ENCODE measurements at places on chromosomes 2 and 18.

DNA sequence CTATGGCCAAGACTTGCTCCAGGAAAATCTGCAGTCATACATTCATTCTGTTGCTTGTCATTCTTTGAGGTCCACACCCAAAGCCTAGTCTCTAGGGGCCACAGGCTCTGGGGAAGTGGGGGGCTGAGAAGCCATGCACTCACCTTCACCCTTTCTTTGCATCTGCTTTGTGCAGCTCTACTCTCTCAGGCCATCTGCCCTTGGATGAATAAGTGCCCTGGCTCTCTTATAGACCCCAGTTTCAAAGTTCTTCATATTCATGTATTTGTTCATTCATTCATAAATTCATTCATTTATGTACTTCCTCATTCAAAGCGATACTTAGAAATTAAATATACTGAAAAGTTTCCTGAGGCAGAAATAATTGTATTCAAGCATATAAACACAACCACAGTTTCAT, 130.3 kb upstream of the FAM98A start:
- no peak for DNase-seq

DNA sequence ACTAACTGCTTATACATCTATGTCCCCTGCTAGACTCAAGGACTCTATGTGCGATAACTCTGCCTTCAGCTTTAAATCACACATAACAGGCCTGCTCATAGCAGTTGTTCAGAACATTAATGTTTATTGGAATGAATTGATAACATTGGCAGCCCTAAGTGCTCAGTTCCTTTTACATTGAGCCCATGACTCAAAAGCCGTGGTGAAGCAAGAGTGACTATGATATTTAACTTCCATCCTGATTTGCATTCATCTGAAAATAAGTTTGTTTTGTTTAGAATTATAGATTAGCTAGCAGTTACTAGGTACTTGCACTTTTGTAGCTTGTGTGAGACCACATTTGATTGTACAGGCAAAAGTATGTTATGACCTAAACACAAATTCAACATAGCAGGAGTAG, 14.3 kb downstream of the SERPINB10 start:
- no peak for DNase-seq

GRCh38 chr2:234960175-234961088, 8.6 kb downstream of the SH3BP4 start:
- DNase-seq: no peak

DNA sequence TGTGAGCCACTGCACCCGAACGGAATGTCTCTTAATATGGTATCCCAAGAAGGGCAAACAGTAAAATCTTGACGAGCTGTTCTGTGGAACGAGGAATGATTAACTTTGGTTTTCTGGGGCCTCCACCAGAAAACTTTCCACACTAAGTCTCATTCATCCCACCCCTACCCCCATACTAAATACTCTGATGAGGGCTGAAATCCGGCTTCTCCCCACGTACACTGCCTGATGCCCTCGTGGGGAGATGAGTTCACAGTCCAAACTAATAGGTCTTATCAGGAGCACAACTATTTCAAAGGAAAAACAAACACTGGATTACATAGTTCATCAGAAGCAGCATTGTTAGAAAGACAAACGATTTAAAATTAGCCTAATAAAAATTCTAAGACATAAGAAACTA, 49.2 kb upstream of the TCF4 start:
- DNase-seq: no peak

GRCh38 chr2:231987124-231987727, 25.7 kb downstream of the DIS3L2 start:
- no peak for DNase-seq

- peak; percentile 14 for DNase-seq
Observed at GRCh38 chr2:217790681-217791392, 212.0 kb downstream of the TNS1 start.

DNA sequence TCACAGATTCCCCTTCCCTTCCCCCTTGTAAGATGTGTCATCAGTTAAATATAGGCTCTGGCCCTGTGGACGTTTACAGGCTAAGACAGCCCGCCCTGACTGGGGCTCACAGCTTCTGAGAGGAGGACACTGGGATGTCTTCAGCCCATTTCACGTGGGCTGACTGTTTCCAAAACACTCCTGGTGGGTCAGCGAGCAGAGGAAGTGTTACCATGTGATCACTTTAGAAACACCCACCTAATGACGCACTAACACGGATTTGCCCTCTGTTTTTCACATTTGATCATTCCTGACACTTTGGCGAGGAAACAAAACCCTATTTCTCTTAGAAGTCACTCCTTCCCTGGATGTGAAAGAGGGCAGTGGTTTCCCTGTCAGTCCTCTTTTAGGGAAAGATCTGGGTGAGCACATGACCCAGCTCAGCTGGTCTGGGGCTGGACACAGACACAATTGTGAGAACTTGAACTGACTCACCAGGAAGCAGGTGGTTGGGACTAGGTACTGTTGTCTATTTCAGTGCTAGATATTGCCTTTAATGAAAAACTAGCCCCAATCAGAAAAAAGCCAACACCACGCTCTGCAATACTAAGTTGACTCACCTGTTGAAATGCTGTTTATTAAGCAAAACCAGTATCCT, 38.8 kb downstream of the BMP10 start:
- no peak for DNase-seq

DNA sequence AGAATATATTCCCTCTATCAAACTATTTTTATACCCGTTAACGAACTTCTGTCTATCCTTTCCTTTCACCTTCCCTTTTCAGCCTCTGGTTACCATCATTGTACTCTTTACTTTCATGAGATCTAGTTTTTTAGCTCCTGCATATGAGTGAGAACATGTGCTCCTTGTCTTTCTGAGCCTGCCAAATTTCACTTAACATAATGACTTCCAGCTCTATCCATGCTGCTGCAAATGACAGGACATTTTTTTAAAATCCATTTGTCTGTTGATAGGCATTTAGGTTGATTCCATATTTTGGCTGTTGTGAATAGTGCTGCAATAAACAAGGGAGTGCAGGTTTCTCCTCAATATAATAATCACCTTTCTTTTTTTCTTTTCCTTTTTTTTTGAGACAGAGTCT, 8.2 kb upstream of the CCDC195 start:
- no peak for DNase-seq

DNA sequence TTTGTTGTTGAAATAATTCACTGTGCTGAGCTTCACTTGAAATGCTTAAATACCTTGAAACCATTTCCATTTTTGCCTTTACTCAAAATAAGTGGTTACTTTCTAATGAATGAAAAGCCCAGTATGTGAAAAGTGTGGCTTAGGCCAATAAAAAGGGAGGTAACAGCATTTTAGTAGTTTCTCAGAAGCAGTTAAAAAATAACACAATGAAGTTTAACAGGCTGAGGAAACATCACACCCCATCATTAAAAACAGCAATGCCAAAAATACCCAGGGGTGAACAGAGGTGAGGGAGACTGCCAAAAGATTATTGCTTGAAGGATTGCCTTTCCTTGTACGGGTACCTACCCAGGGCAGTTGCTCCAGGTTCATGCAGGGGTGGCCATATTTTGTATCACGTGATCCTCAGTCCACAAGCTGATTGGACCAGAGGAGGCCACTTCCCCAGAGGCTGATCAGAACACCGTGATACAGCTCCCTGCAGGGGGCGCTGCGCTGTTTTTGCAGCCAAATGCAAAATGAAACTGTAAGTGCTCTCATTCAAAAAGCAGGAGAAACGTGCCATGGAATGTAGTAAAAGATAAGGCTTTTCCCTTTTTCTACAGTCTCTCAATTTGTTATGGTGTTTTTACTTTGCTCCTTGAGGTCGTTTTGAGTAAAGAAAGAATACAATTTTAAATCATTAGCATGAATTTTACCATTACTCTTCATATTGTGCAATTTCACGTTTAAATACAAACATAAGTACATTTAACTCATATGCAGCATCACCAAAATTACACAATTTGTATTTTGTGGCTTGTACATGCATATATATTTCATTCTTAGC, 70.2 kb upstream of the SH3BP4 start:
- no peak for DNase-seq

DNA sequence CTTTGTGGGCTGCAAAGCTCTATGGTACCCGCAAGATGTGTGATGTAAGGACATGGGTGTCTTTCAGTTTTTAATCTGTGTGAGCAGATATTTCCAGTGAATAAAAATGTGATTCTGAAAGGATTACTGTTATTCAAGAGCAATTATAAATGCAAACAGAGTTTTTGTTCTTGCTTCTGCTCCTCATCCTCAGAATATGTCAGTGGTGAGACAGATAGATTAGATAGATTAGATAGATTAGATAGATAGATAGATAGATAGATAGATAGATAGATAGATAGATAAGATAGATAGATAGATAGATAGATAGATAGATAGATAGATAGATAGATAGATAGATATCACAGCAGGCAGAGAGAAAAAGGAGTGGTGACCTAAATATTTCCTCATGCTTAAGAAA, 142.6 kb downstream of the RTN4 start:
- DNase-seq: no peak

GRCh38 chr2:238108423-238109183, 8.5 kb downstream of the ESPNL start:
- DNase-seq: no peak

DNA sequence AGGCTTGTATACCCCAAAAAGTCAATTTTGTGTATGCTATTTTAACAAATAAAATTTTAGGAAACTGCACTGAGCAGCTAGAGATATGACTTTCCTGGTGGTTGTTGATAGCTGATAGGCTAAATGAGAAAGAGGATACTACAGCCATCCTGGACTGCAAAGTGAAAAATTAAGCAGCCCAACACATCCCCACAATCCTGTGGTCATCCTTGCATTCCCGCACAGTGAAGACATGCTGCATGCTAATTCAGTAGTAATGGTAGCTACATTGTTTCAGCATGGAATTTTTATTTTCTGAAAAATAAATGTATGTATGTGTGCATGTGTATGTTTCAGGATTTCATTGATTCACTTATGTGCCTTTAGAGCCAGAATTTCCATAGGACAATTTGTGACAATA, 124.2 kb upstream of the CCDC68 start:
- DNase-seq: no peak

GRCh38 chr2:172864182-172864581, 128.5 kb downstream of the RAPGEF4 start:
- DNase-seq: no peak

All from BJ (cell line).